ENCODE measurements at places on chromosomes 4 and X.

DNA sequence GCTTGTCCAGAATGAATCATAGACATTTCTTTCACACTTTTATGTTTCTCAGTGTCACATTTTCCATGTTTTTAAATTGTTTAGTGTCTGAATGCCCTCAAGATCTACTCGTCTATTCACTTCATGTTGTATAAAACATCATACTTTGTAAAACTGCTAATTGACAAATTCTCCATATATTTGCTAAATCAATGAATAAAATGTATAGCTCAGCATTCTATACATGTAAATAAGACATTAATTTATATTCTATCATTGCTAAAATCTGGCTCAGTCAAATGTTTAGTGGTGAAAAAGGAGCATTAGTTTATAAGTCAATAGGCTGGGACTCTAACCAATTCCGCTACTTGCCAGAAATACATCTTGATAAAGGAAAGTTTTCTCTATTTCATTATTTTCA lies 379.6 kb downstream of the NAF1 start:
- no peak for DNase-seq

DNA sequence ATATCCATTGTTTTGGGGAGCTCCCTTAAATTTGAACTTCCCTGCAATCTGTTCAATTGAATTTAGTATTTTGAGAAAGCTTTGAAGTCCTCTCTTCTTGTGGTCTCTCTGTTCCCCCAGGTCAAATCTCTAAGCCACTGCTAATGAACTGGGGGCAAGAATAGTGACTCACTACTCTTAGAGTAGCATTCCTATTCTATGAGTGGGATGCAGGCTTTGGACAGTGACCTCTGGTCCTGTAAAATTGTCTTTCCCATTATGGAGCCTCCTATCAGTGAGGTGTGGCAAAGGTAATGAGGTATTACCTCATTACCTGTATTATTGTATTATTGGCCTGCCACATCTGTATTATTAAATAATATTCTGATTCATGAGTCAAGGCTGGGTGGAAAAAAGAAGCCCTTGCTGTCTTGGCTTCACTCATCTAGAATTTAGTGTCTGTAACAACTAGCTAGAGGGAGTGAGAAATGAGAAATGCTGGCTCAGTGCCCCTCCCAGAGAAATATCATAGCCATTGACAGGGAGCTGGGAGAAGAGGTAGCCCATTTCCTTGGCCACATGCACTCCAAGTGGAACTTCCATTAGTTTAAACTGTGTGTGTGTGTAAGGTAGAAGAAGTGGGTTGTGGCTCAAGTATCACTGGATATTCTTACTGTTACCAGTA lies 393.9 kb upstream of the CTSO start:
- no peak for DNase-seq

DNA sequence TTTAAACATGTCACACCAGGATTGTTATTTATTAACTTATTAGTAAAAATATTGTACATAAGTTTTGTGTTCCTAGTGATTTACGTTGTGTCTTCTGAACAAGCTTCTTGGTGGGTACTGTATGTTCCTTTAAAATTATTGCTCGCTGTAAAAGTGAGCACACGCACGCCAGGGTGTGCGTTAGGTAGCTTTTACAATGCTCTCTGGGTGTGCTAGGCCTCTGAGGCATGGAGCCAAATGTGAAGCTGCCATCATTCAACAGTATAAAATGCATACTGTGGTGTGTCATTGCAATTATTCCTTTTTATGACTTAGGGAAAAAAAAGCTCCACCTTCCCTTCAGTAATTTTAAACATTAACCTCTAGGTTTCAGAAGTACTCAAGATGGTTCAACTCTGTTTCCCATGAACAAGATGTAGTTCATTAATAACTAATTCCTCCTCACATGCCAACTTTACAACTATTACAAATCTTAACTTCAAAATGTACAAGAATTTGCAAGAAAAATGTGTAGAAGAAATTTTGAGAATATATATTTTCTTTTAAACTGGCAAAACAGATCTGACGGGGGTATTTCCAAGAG lies 42.4 kb downstream of the ATOH1 start:
- DNase-seq, result no peak

DNA sequence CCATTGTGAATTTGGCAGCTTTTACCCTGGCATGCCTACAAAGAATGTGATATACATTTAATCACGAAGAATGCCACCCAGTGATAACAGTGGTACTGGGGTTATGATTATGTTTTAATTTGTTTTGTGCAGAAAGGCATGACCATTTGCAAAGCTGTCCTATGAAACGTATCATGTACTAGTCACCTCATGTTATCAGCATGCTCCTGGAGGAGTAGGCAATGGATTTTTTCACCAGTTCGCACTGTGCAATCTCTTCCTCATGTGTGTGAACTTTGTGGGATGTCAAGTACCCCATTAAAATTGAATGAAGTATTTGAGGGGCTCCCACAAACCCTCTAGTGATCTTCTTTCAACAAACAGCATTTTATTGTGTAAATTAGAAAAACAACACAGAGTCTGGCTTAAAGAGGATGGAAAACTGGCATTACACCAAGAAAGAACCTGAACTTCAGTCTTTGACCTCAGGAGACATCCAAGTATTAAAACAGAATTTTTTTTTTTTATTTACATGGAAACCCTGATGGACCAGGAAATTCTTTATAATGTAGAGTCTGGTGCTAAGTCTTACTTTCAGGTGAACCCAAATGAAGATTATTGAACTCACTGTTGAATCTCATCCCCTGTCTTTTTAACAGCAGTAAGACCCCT lies 200.6 kb upstream of the PGRMC2 start:
- DNase-seq, result no peak

DNA sequence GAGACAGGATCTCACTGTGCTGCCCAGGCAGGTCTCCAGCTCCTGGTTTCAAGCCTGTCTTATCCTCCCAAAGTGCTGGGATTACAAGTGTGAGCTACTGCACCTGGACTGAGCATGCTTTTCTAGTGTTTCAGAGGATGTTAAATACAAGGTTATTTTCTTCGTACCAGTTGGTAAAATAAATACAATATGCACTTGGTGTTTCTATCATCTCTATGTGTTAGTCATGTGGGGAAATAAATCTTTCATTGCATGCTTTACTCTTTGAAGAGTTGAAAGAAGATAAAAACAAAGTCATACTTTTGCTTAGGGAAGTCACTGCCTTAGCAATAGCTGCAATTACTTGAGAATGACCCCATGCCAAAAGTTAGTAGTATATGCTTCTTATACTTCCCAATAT lies 162.3 kb downstream of the PCDH7 start:
- DNase-seq, result no peak

DNA sequence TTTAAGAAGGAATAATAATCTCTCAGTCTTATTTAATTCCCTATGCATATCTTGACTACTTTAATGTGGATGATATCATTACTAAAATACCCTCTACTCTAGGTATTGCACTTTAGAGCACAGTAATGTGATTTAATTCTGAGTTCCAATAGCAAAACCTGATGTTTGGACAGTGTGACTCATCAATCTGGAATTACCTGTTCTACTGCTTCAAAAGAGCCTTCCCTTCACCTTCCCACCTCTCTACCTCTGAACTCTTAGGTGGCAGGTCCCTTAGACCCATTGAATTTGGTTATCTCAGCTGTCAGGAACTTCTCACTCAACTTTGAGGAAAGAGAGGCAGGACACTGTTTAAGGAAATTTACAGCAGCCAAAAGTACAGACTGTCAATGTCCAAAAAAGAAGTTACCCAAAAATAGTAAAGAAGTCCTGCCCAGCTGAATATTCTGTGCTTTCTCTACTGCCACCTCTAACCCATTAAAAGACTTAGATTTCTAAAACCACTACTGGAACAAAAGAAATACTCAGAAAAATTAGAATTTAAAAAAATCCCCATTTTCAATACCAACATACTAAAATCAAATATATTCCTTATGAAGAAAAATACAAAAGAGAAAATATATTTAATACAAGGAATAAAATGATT lies 123.1 kb upstream of the GPM6A start:
- DNase-seq, result no peak

DNA sequence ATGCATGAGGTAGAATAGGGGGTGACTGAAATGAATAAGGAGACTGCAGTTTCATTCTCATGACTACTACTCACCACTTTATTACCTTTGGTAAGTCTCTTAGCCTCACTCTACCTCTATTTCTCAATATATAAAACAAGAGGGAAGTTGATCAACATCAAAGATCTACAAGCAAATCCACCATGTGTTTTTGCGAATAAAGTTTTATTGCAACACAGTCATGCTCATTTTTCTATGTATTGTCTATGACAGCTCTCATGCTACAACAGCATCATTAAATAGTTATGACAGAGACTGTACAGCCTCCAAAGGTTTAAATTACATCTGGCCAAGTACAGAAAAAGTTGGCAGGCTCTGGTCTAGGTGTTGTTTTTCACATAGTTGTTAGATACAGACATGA lies 72.6 kb upstream of the CPEB2 start:
- DNase-seq, result no peak

- DNase-seq, result no peak
Measured at GRCh38 chr4:186058253-186058979, 10.5 kb upstream of the TLR3 start.

DNA sequence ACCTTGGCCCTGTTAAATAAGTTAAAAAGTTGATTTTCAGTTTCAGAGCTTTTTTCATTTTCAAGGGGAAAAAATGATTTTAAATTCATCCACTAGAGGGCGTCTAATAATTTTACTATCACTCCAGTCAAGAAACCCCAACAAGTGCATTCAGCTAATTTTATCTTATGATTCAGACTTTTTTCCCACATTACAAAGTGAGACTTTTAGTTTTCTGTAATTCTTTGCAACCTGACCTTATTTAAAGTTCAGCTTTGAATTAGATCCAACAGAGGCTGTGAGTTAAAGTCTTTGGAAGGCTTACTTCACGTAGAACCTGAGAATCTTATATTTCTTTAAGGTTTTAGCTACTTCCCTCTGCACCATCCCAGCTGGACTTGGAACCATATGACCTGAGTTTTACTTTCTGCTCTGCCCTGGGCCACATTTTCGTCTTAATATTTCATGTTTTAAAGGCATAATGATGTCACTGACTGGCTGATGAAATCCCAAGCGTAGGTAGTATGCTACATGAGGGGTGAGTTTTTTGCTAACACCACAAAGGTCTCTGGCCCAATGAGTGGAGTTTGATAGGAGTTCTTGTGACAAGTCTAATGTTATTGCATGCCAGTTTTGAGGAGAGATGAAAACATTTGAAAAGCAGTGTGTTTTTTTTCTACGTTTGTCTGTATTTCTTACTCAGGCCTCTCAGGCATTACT lies 7.2 kb downstream of the GNRHR start:
- DNase-seq, result peak; percentile 67

DNA sequence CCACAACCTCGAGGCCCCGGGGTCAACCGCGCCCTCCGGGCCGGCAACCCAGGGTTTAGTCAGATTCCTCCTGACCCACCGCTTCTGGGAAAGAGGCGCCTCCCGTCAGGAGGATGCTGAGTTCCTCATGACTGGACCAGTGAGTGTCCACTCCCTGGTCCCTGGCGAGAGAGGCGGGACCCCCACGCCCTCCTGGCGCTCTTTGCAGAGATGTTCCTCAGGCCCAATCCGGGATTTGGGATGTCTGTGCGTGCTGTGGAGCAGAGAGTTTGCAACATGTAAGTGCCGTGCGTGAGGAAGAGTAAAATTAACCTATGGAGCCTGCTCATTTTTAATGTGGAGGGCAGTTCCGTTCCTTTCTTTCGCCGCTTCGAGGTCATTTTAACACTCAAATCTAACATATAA lies 824 bp upstream of the UGDH start:
- peak; percentile 4 for DNase-seq

GRCh38 chrX:22135171-22135711 lies 103.1 kb downstream of the PHEX start:
- DNase-seq, result no peak

- DNase-seq, result no peak
Measured at GRCh38 chr4:186227221-186227620, at the start of gene KLKB1. TSS of gene KLKB1 (plus strand) at chr4:186227507. CDS start at chr4:186228196, 689 bp downstream.

DNA sequence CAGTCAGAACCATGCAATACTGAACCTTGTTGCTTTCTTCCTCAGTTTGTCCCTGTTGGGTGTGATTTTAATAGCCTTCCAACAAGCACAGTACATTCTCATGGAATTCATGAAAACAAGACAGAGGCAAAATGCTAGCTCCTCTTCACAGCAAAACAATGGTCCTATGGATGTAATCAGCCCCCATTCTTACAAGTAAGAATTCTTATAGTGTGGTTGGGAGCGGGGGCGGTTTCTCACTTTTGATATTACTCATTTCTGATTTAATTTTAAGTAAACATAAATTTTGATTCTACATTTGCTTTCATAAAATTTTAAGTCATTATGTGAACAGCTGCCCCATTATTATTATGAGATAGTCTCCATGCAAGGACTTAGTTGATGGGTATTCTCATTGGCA lies 80.8 kb upstream of the TLR2 start:
- no peak for DNase-seq
